ENCODE measurements at places on chromosomes 7 and 10.

- DNase-seq: no peak
Measured at GRCh38 chr10:64486149-64486548, 964.9 kb downstream of the REEP3 start.

DNA sequence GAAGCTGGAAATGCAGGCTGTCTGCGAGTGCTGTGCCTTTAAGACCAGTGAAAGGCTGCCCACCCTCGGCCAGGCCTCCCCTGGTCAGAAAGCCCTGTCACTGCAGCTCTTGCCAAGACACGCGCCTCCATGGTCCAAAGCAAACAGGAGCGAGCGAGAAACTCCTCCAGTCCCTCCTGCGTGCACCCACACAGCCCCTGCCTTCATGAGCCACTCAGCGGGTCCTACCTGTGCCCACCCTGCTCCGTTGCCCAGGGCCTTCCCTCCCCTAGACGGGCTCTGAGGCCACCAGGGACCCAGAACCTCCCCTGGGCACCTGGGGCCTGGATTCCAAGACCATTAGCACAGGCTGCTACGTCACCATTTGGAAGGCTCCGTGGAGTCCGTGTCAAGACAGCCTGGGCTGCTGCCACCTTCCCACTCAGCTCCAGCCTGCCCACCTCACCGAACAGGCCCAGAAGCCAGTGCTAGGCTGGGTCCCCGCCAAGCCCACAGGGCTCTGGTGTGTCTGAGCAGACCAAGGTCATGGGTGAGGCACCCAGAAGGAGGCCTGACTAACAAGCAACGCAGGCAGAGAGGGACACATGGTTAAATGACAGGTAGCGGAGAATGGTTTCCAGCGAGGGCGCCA lies 144.5 kb downstream of the NEURL1 start:
- DNase-seq: no peak

GRCh38 chr7:63030061-63030460 lies 968.6 kb upstream of the ZNF722 start:
- no peak for DNase-seq

GRCh38 chr10:92789067-92789466 lies 59.3 kb upstream of the EXOC6 start:
- DNase-seq: no peak

GRCh38 chr7:89914711-89915110 lies 239.6 kb upstream of the STEAP1 start:
- DNase-seq: no peak

DNA sequence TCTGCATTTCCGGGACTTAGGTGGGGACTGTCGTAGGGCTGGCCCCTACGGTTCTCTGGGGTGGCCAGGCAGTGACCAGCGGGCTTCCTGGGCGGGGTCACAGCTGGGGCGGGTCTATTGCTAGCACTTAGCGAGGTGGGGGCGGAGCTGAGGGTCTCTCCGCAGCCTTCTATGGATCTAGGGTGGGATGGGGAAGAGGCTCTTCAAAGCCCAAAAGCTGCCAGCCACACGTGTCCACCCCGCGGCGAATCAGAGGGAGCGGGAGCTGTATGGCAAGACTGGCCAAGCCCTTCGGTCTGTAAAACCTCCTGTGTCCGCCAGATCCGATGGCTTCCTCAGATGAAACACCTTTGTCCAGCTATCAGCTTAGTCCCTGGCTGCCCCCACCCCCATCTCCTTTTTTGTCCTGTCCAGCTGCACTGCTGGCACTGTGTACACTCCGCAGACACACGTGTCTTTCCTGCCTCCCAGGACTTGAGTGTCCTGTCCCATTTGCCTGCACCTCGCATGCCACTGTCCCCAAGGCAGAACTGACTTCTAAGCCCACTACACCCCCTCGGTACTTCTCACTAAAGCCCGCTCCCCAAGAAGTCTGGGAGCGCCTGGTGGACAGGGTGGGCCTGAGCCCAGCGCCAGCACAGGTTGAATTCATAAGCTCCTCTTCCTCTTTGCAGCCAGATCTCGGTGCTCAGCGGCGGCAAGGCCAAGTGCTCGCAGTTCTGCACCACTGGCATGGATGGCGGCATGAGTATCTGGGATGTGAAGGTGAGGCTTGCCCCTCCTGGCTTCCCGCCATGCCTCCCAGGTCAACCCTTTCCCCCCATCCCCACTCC lies 14.8 kb downstream of the PDAP1 start:
- DNase-seq: no peak

- DNase-seq: no peak
Measured at GRCh38 chr10:122571892-122572291, 11.3 kb downstream of the DMBT1 start.

DNA sequence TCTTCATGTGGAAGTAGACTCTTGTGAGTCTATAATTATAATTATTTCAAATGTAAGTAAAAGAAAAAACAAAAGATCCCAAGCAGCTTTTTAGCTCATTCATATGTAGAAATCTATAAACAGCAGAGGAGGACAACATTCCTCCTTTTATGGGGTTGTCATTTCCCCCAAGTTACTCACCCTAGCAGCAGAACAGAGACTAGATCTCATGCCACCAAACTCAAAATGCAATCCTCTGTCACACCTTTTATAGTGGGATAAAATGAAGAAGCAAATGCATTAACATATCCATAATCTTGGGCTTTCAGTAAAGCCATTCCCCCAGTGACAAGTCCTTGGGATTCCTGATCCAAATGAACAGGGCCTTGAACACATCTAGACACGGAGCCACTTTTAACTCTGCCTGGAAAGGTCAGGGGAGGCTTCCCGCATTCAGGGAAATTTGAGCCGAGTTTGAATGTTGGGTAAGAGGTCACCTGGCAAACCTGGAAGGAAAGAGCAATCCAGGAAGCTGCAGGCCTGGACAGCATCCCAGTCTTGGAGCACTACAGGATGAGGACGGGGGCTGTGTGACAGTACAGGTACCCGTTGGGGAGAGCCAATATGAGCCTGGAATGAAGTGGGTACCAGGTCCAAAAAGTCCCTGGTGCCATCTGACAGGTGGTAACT lies 76.4 kb downstream of the DOCK4 start:
- no peak for DNase-seq

DNA sequence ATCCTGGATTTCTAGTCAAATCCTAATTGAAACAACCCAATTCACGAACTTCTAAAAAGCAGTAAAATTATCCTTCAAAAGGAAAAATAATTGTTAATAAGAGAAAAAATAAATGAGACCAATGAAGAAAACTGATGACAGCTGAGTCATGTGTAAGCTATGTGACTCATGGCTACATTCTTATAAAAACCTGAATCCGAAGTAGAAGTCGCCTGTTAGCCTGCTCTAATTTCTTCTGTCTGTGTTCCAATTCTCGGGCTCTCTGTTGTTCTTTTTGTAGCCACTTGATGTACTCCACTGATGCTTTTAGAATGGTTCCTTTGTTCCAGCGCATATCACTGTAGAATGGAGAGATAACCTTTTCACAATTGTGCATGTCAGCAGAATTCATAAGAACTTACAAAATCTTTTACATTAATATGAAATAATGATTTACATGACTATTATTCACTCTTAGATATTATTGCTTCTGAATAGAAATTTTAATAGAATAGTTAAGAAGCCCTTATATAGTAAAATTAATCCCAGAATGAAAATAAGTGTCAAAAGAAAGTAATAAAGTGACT lies 88.8 kb downstream of the TFEC start:
- no peak for DNase-seq

DNA sequence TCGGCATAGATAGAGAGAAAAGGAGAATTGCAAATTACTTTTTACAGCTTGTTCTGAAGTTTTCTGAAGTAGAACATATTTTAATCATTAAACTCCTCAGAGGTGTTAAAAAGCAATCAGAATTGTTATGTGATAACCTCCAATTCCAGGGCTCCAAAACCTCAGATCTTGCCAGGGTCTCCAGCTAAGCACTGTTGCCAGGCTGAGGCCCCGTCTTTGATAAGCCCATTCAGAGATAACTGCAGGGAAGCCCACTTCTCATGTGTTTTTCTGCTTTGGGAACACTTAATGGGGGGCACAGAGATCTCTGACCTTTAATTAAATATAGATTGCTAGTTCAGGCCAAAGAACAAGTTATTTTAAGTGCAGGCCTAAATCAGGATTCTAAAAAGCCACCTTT lies 40.4 kb downstream of the GFRA1 start:
- DNase-seq: no peak

GRCh38 chr10:119713744-119714483 lies 11.9 kb upstream of the INPP5F start:
- no peak for DNase-seq

GRCh38 chr10:63525021-63525420 lies 3.8 kb downstream of the REEP3 start:
- DNase-seq: no peak

GRCh38 chr10:125607689-125608290 lies 75.2 kb downstream of the TEX36 start:
- DNase-seq: no peak

- no peak for DNase-seq
Measured at GRCh38 chr10:43502931-43503330, 66.0 kb downstream of the ZNF487 start.

GRCh38 chr7:140230516-140230860 lies 53.7 kb upstream of the KDM7A start:
- DNase-seq: no peak

DNA sequence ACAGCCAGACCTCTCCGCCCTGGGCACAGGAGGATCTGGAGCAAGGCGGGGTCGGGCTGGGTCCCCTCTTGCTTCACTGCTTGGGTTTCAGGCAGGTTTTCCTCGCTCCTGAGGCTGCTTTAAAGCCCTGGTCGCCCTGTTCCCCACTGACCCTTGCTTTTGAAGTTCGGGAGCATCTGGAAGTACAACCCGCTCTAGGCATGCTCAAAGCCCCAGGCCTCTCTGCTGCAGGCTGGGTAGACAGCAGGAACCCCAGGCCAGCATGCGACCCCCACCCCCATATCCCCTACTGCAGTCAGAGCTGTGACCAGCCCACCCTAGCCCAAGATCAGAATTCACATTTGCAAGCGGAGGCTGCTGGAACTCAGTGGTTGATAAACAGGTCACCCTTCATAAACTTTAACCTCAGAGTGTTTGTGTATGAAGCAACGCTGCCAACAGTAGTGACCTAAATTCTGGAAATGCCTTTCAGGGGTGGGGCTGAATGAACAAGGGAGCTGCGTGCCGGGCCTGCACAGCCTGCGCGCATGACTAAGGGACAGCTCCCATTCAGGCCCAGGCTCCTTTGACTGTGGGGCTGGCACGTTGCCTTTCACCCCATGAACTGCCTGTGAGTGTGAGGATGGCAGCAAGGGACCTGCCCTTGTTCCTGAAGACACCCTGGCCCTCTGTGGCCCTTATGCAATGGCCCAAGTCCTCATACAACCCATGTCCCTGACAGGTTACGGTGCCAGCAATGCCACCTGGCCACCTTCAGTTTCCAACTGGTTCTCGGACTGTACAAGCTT lies 52.5 kb downstream of the PROSER2 start:
- no peak for DNase-seq

DNA sequence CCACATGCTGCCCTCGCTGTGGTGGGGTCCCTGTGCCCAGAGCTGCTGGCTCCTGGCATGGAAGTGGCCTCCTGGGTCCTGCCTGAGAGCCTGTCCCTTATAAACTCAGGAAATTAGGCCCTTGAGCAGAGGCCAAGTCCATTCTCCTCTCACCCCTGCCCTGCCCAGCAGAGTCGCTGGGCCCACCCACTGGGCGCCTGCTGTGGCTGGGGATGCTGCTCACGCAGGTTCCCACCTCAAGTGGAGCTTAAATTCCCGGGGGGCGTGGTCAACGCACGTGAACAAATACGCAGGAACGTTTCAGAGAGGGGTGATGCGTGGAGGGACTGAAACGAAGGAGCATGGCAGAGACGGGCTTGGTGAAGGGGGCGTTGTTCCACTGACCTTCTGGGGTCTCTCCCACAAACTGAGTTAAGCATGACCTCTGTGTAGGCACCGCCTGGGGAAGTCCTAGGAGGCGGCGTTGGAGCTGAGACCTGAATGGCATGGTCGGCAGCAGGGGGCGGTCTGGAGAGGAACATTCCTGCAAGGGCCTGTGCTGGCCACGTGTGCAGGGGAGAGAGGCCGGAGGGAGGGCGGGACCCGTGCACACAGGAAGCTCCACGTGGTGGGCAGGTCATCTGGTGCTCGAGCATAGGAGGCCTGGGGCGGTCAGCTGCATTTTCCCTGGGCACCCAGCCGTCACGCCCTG lies 27.9 kb downstream of the FAM20C start:
- no peak for DNase-seq

GRCh38 chr10:52906046-52906445 lies 133.5 kb upstream of the MBL2 start:
- DNase-seq: no peak

DNA sequence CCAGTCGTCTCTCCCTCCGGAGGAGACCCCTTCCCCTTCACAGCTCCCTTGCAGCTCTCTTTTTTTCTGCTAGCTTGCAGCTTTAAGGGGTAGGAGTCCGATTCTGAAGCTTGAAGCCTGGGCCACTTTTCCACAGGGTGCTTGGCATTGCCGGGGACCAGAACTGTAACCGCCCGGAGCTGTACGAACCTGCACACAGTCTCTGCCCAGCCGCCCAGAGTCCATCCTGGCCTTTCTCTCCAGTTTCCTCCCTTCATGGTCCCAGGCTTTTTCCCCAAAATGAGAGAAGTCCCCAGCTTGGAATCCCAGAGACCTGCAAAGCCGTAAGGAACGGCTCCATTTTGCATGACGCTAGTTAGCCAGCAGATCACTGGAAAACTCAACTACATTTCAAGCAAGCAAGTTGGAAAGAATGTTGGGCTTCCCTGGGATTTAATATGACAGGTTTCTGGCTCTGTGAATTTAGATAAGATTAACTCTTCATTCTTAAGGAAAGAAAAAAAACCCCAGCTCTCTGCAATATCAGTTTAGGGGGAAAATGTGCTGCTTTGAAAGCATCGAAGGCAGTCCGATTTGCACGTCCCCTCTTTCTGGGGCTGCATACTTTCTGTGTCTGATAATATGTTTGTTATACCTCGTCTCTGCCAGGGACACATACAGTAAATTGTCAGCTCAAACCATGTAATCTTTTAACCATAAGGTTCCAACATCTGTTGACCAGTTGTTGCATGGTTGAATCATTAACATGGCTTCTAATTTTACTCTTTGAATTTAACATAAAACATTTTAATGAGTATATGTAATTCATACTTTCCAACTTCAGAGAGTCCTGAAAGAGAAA lies 190.0 kb upstream of the LYZL2 start:
- no peak for DNase-seq

DNA sequence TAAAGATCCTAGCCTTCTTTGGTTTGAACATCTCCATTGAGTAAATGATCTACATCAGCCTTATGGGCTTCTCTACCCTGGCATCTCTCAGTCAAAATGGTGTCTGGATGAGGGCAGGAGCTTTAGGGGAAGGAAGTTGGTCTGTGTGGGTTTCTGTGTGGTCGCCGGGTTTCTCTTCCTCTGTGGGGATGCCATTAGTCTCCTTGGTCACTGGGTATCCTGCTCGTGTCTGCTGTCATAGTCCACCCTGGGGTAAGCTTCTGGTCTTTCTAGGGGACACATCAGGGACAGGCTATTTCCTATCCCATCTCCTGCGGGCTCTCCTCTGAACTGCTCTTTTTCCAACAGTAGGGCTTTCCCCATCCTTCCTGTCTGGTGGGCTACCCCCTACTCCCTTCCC lies 150.3 kb upstream of the NPY start:
- DNase-seq: no peak

DNA sequence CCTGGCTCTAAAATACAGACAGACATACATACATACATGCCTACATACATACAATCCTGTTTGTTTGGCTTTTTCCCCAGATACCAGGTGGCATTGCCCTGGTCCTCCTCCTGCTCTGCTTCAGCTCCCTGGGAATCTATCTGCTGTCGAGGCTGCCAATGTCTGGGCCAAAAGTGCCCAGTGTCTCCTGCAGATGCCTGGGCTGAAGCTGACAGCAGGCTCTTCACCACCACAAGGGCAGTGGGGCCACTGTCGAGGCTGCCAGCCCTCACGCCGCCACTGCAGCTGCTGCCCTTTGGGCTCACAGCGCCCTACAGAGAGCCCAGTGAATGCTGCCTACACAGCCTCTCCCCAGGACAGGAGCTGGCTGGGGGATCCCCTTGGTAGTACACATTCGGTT lies 18.0 kb upstream of the STN1 start:
- no peak for DNase-seq

All from NCI-H187 treated with DMSO at 0.1 percent for 48 hours (cell line).